ENCODE measurements at places on chromosomes 16 and 17.
A peak's percentile ranks its signal among the peaks of the same experiment; 100 is the strongest.

GRCh38 chr16:50197582-50197981, 44.5 kb downstream of the TENT4B start:
- DNase-seq = peak; percentile 72

DNA sequence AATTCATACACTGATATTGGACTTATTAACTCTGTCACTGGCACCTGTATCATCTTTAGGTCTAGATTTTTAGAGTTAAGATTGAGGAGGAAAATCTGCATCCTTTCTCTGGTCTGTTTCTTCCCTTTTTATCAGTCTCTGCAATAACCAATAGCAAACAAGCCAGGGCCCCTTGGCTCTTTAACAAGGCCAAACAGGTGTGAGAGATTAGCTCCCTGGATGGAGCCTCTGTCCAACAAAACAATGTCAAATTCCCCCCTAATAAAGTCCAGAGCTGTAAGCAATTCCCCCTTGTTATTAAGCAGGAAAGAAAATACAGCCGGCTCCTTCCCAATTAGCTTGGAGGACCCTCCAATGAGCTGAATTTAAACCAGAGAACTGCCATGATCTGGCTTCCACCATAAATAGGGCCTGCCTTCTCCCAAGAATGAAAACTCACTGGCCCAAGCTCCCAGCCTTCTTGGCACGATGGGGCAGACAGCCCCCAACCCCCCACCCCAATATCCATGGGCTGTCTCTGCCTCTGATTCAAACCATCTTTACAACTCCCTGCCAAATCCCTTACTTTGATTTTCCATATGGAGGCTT, 56.1 kb upstream of the SOX9 start:
- no peak for DNase-seq

GRCh38 chr17:63406689-63407330, 39.3 kb downstream of the CYB561 start:
- peak; percentile 96 for DNase-seq

- DNase-seq = no peak
These were observed 41.8 kb upstream of the AKAP1 start for GRCh38 chr17:57043276-57043675.

DNA sequence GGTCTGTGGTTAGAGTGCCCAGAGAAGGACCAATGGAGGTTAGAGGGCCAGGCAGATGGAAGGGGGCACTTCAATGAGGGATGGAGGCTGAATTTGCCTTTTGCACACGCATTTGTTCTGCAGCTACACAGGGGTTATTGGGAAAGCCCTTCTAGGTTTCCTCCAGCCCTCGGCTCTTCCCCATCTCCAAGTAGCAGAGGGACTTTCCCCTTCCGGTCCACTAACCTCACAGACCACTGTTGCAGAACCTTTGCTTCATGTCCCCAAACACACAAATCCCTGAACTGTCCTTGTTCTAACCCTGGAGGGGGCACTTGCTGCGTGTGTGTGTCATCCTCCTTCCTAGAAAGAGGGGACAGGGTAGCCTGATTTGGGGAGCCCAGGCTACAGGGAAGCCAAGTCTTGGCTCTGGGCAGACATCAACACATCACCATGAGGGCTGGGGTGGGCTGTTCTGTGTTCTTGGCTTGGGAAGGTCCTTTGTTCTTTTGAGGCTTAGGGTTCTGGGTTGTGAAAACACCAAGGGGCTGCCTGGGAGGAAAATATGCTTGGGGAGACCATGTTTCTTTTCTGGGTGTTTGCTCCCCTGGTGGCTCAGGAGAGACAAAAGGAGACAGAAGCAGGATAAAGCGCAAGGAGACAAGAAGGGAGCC, 7.3 kb upstream of the NR1D1 start:
- DNase-seq = no peak

Data from Karpas-422 (cell line).